Frontal cortex (tissue), 4 donors: ENCODE measurements at places on chromosomes 2 and 18.

DNA sequence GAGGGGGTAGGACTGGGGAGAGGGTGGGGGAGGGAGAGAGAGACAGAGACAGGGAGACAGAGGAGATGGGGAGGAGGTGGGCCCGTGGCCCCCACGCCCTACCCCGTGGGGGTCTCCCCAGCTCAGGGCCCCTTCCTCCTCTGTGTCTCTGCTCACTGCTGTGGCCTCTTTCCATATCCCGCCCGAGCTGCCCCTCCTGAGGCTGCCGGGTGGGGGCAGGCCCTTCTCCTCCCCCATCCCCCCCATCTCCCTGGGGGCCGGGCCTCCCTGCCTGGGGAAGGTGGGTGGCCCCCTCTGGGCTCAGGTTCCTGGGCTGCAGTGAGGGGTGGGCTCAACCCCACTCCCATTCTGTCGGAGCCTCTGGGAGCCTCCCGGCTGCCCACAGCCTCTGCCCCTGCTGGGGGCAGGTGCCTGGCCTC lies 332 bp upstream of the PDCD1 start:
- DNase-seq: no peak

- no peak for DNase-seq
Observed at GRCh38 chr2:119550856-119551255, 6.6 kb downstream of the CFAP221 start.

DNA sequence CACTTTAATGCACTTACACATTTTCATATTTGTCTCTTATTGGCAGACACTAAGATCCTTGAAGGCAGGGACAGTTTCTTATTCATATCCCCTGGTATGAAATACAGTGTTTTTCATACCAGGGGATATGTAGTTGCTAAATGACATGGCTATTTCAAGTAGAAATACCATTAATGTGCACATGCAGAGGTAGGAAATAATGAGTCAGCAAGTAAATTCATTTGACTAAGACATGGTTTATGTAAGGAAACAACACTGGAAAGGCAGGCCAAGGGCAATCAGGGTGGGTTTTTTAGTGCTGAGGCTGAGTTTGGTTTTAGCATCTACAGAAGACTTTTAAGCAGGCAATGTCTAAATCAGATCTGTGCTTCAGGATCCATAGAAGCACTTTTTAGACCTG lies 155.9 kb downstream of the WDPCP start:
- DNase-seq: no peak

DNA sequence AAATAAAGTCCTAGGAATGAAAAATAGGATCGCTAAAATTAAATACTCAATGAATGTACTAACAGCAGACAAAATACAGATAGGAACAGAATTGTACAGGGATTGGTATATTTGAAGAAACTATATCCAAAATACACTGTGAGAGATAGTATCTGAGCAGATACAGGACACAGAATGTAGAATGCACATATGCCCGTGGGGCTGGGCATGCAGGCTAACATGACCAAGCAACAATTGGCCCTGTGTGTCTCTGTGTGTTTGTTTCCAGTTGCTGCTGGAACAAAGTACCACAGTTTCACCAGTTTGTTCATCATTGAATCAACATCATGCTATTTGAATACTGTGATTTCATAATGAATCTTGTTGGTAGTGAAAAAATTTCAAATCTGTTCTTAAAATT lies 127.6 kb downstream of the PMAIP1 start:
- no peak for DNase-seq

DNA sequence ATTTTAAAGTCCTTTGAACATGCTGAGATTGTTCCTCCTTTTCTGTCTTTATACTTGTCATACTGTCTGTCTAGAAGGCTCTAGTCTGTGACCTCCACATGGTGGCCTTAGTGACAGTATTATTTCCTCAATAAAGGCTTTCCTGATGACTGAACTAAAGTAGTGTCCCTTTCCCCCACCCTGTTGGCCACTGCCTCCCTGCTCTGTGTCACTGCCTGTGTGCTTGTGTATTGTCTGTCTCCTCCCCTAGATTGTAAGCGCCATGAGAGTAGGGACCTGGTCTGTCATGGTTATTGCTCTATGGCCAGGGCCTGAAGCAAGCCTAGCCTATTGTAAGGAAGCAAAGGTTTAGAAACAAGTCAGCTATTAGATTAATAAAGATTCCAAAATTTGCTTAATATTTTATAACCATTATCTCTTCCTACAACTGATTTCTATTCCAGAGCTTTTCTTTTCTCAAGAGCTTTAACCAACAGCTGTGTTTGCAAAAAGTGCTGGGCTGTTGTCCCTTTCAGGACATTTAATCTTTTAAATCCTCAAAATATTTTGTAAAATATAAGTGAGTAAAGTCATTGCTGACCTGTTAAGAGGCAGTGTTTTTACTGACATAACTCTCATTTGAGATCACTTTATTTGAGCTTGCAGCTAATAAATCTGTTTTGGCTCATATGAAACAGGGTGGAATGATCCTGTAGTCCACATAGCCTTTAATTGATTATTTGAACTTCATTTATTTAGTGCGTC lies 35.5 kb downstream of the DIS3L2 start:
- DNase-seq: no peak

- no peak for DNase-seq
Observed at GRCh38 chr2:148483665-148484064, 160.9 kb upstream of the EPC2 start.

DNA sequence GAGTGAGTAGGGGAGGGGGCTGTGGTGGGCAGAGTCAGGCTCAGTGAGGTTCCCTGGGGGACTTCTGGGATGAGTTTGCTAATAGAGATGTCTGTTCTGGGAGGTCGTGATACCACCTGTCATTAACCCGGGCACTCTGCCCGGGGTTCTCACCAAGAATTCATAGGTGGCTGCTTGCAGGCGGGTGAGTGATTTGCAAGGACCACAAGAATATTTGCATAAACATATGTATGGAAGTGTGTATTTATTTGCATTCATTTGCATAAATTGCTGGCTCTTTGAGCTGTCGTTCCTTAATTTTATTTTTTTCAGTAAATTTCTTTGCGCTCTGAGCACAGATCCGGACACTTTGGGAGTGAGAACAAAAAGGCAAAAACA lies 260.0 kb downstream of the ATAD2B start:
- DNase-seq: no peak

DNA sequence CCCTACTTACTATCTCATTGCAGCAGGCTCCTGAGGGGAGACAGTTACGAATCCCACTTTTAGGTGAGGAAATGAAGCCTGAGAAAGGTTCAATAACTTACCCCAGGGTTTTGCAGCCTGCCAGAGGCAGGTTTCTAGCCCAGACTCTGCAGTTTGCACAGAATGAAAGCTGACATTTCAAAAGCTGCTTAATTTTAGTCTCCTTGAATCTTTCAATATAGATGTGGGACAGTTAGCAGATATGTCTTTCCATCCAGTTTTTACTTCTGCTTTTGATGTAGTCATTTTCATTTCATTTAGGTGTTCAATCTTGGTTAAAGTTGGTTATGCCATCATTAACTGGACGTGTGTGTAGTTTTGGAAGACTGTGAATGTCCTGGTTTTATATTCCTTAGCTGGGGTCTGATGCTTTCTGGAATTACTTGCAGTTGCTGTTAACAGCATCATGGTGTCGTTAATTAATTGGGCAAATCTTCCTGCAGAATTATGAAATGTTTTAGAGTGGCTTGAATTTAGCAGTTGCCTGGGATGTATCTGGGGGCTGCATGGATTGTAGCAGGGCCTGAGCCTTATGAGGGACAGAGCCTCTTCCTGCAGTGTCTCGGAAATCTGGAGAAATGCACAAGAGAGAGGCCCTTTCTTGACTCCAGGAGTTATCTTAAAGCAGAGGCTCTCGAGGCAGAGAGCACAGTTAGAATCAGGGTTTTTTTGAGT lies 100.8 kb downstream of the ZNF532 start:
- no peak for DNase-seq

DNA sequence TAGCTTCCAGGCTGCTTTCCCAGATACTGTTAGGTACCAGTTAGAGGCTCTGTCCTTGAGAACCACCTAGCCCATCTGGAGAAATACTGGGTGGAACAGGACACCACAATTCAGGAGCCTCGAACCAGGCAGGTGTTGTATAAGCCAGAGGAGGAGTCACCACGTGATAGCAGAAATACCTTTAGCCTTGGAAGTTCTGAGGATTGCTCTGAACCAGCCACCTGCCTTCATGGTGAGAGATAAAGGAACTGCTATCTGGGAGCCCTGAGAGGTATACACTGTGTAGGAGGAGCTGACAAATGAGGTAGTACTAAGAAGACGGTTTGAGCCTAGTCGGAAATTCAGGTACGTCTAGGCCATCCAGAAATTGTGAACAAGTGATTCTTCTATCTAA lies 7.6 kb upstream of the GPBAR1 start:
- no peak for DNase-seq

DNA sequence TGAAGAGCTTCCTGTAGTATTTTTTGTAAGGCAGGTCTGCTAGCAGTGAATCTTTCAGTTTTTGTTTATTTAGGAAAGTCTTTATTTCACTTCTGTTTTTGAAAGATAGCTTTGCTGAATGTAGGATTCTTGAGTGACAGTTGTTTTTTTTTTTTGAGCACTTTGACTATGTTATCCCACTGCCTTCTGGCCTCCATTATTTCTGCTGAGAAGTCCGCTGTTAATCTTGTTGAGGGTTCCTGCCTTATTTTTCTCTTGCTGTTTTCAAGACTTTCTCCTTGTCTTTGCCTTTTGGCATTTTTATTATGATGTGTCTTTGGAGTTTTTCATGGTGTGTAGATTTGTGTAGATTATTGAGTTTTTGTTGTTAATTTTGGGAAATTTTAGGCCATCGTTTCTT lies 21.9 kb downstream of the RBFA start:
- DNase-seq: no peak

DNA sequence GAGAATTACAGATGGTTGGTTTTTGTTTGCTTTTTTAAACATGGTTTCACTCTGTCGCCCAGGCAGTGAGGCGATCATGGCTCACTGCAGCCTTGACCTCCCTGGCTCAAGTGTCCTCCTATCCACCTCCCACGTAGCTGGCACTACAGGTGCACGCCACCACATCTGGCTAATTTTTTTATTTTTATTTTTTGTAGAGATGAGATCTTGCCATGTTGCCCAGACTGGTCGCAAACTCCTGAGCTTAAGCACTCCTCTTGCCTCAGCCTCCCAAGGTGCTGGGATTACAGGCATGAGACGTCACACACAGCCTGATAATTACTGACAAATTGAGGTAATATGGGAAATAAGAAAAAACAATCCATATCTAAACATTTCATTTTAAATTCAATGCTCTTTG lies 110.5 kb upstream of the ZSWIM2 start:
- no peak for DNase-seq

GRCh38 chr2:237564526-237565131 lies 1.7 kb upstream of the PRLH start:
- no peak for DNase-seq

DNA sequence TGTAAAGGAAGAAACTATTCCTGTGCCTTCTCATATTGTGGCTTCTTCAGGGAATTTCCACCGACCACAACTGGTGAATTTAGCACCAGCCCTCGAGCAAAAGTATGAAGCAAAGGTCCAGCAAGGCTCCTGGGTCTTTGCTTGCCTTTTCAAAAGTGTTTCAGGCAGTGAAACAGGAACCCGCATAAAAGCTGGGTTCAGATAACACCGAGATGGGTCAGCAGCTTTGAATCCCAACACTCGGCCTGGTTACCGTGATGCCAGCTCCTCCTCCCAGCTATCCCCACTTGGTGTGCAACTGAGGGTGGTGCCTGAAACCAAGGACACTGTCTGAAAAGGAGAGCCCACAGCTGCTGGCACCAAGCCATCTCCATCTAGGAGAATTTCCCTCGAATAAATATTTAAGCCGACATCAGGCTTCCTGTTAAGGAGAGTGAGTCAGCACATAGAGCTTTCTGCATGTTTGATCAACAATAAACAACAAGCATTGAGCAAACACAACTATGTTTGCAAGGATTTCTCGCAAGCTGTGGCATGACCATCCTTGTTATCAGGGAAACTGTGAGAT lies 69.5 kb downstream of the ANTXR1 start:
- peak; percentile 21 for DNase-seq

DNA sequence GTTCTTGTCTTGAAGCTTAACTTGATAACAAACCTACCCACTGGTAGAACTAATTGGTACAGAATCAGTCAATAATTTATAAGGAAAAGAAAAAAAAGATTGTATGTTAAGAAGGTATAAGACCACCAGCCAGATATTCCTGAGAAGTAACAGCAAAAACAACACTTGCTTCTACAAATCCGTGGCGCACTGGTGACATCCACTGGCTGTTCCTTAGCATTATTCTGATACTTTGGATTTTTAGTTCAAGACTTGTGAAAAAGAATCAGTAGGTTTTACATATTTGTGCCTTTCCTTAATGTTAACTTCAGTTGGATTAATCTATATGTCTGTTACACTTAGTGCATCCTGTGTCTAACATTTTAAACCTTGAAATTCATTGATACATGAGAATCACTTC lies 141.8 kb downstream of the GRB14 start:
- no peak for DNase-seq

DNA sequence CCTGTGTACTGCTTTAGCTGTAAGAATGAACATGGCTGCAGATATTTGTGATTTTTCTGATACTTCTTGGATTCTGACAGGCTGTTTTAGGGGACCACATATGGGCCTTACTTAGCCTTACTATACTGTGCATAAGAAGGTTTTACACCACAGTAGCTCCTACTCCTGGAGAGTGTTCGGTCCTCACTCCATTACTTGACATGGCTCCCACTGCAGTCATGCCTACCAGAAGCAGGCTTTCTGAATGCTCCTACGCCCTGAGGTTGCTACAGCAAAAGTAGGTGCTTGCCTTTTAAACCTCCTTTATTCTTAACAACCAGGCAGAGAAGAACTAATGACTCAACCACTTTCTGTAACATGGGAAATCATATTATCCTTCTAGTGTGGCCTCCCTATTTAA lies 125.2 kb upstream of the MAP2 start:
- DNase-seq: no peak

DNA sequence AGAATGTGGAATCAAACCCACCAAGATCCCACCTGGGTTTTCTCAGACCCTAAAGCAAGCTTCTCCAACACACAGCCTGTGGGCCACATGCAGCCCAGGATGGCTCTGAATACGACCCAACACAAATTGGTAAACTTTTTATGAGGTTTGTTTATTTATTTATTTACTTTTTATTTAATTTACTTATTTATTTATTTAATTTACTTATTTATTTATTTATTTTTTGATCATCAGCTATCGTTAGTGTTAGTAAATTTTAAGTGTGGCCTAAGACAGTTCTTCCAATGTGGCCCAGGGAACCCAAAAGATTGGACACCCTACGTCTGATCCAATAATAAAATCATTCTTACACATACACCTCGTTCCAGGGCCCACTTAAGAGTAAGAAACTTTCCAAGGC lies 1451.1 kb downstream of the LRP1B start:
- no peak for DNase-seq

GRCh38 chr2:239830121-239831000 lies 194.8 kb downstream of the NDUFA10 start:
- no peak for DNase-seq

GRCh38 chr2:176758426-176758825 lies 454.2 kb upstream of the HNRNPA3 start:
- no peak for DNase-seq

GRCh38 chr2:112110966-112111365 lies 27.2 kb upstream of the FBLN7 start:
- no peak for DNase-seq

- DNase-seq: peak; percentile 44
Observed at GRCh38 chr2:24049485-24050021, at the start of gene FKBP1B. Gene FKBP1B (plus strand): TSS chr2:24049741. CDS start chr2:24049850, 109 bp downstream.

- no peak for DNase-seq
Observed at GRCh38 chr2:178629463-178629862, 149.2 kb downstream of the PLEKHA3 start.
